Thymus (tissue), 14 donors: ENCODE measurements at places on chromosomes 4 and X. TPM values are rescaled to one million over a fixed set of nuclear protein-coding genes. Genes with fewer than 3 reads are reported as not detected.

GRCh38 chr4:63728480-63729177, 680.6 kb downstream of the TECRL start:
- no peak for DNase-seq
- H3K27ac ChIP-seq = no peak overlapping the region
- no peaks in the 10 kb centered on the region for H3K36me3 ChIP-seq
- H3K4me3 ChIP-seq = no peak overlapping the region

DNA sequence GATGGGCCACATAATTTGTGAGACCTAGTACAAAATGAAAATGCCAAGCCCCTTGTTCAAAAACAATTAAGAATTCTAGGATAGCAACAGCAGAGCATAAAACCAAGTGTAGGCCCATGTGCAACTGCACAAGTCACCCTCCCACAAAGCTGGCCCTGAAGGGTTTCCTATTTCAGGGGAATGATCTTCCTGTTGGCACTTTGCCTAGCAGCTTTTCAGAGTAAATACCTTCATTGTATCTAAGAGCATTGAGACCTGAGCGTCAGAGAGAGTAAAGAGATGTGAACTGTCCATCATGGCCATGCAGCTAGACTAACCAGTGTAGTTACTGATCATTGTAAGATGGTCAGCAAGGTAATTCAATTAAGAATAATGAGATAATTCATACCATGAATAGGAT, 113.6 kb downstream of the CNKSR2 start:
- H3K27me3 ChIP-seq = no peaks in the 10 kb centered on the region
- no peaks in the 10 kb centered on the region for H3K36me3 ChIP-seq
- no peaks in the 10 kb centered on the region for H3K4me1 ChIP-seq
- no peak overlapping the region for H3K4me3 ChIP-seq
- H3K27ac ChIP-seq = no peak overlapping the region

DNA sequence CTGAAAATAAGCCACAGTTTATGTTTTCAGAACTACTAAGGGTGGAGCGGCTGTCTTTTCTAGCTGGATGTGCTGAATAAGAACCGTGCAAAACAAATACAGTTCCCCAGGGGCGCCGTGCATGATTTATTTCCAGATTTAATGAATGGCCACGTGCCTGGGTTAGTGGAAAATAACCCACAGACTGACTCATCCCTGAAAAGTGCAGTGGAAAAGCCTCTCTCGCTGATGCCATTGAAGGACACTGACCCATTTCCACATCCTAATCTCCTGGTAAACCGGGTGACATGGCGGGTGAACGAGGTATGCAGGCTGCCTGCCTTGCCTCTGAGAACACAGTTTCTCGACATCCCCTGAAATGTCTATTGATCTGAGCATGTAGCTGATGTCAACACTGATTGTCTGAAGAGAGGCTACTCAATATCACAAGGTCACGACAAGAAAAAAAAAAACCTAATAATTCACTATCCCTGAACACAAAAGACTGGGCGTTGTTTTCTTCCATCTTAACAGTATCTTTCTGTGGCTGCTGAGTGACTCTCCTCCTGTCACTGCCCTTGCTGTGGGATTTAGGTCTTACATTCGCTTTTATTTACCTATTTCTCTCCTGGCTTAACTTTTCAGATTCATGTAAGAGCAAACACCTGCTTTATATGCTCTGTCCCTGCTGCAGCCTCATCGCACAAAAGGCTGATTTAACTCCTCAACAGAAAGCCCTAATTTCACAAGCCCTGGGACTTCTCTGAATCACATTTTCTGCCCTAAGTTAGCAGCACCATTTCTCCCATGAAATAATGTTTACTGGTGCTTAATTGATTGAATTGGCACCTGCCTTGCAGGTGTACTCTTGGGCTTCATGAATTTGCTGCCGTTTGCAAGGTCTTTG, 76.9 kb upstream of the SCOC start:
- H3K36me3 ChIP-seq = no peaks in the 10 kb centered on the region
- no peak overlapping the region for H3K27ac ChIP-seq
- no peaks in the 10 kb centered on the region for H3K27me3 ChIP-seq
- H3K4me1 ChIP-seq = peaks cover 6% of the 10 kb centered on the region
- no peak for DNase-seq
- no peak overlapping the region for H3K4me3 ChIP-seq

- no peaks in the 10 kb centered on the region for H3K36me3 ChIP-seq
- no peak overlapping the region for H3K4me3 ChIP-seq
- H3K27ac ChIP-seq = no peak overlapping the region
- no peaks in the 10 kb centered on the region for H3K4me1 ChIP-seq
- no peaks in the 10 kb centered on the region for H3K27me3 ChIP-seq
These were observed 86.1 kb downstream of the MAGEC1 start for GRCh38 chrX:141989815-141990214.

GRCh38 chr4:7444314-7444713, 9.6 kb upstream of the PSAPL1 start:
- no peaks in the 10 kb centered on the region for H3K36me3 ChIP-seq
- no peak for DNase-seq
- no peak overlapping the region for H3K27ac ChIP-seq
- H3K27me3 ChIP-seq = no peaks in the 10 kb centered on the region
- H3K4me1 ChIP-seq = no peaks in the 10 kb centered on the region

DNA sequence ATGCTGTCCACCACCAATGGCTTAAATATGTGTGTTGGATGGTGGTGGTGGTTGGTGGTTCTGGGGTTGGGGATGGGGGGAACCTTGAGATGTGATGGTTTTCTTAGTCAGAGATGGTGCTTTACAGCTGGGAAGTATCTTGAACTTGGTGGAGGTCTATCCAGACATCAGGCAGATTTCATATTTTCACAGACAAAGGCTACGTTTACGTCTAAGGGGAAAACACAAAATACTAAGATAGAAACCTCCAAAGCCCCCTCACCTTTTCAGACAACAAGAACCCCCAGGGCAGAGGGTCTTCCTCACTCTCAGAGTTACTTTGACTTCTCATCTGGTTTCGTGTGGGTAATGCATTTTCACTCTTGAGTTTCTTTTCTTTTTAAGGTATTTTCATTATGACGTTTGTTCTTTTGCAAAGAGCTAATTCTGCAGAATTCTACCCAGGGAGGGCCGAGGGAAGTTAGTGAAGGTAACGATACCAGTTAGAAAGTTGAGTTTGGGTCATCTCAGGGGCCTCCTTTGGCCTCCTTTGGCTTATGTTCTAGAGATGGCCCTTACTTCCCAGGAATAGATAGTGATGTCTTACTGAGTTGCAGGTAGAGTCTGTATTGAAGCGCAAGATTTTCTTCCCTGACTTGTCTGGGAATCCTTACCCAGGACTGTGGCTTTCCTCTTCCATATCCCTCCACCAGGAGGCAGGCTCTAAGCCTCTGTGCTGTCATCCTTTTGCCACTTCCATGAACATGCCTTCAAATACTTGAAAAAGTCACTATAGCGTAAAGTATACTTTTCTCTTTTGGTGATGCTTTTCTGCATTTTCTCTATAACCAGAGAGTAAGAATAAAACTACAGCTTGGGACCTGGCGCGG, 31.9 kb downstream of the RHOH start:
- no peak for DNase-seq
- H3K36me3 ChIP-seq = peaks cover 66% of the 10 kb centered on the region
- peaks cover 71% of the 10 kb centered on the region for H3K4me1 ChIP-seq
- no peaks in the 10 kb centered on the region for H3K27me3 ChIP-seq
- no peak overlapping the region for H3K4me3 ChIP-seq
- H3K27ac ChIP-seq = peak overlapping the region; percentile 55

GRCh38 chr4:138275963-138276621, 33.9 kb upstream of the SLC7A11 start:
- DNase-seq = no peak
- H3K27me3 ChIP-seq = no peaks in the 10 kb centered on the region
- no peaks in the 10 kb centered on the region for H3K36me3 ChIP-seq
- H3K4me3 ChIP-seq = no peak overlapping the region

DNA sequence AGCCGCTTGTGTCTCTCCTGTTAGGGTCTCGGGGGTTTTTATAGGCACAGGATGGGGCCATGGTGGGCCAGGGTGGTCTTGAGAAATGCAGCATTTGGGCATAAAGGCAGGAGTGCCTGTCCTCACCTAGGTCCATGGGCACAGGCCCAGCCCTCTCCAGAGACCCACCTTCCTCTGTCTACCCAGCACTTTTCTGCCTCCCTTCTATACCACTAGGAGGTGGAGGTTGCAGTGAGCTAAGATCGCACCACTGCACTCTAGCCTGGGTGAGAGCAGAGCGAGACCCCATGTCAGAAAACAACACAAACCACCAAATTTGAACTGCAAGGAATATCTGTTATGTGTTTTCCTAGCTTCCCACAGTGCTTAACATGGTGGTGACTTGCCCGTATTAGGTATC, 38.0 kb downstream of the MOB1B start:
- H3K27ac ChIP-seq = no peak overlapping the region
- H3K27me3 ChIP-seq = no peaks in the 10 kb centered on the region
- peaks cover 19% of the 10 kb centered on the region for H3K36me3 ChIP-seq
- peaks cover 11% of the 10 kb centered on the region for H3K4me1 ChIP-seq
- DNase-seq = no peak

GRCh38 chr4:173834151-173834550, 304.1 kb upstream of the HAND2 start:
- no peak overlapping the region for H3K27ac ChIP-seq
- no peak overlapping the region for H3K4me3 ChIP-seq
- H3K36me3 ChIP-seq = no peaks in the 10 kb centered on the region

DNA sequence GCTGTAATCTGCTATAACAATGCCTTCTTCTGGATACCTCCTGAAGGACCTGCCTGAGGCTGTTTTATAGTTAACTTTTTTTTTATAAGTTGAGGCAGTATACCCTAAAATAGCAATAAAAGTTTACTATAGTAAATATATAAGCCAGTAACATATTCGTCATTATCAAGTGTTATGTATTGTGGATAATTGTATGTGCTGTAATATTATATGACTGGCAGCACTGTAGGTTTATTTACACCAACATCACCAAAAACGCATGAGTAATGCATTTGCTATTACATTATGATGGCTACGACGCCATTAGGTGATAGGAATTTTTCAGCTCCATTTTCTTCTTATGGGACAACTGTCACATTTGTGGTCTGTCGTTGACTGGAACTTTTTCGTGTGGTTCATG, 237.2 kb upstream of the PITX2 start:
- H3K36me3 ChIP-seq = no peaks in the 10 kb centered on the region
- DNase-seq = no peak
- H3K27ac ChIP-seq = no peak overlapping the region
- H3K27me3 ChIP-seq = no peaks in the 10 kb centered on the region
- H3K4me3 ChIP-seq = no peak overlapping the region
- H3K4me1 ChIP-seq = no peaks in the 10 kb centered on the region

DNA sequence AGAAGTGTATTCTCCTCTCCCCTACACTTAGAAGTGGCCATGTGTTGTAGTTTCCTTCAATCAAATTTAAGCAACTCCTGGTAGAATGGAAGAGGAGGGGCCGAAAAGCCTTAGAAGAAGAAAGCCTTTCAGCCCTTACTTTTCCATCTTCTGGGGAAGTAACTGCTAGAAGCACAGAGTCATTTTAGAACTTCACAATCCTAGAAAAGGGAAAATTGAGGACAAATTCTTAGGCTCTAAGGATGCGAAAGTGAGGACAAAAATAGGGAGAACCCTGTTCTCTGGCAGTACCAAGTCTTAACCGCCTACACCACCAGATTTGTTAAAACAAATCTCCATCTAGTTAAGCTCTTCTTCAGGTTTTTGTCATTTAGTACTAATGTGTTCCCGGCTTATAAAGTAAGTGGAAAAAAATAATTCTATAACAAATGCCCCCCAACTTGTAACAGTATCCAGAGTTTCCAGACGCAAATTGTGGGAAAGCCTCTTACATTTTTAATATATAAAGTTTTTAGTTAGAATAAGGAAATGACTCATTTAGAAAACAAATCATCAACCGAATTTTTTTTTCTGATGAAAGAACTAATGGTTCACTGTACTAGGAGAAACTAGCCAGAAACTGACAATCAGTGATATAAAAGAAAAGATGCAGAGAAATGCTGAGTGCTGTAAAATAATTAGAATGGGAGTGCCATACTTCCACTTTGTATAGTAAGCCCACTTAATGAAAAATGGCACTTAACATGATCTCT, 76.0 kb downstream of the ARAP2 start:
- H3K27ac ChIP-seq = no peak overlapping the region
- no peaks in the 10 kb centered on the region for H3K27me3 ChIP-seq
- DNase-seq = no peak
- H3K36me3 ChIP-seq = peaks cover 12% of the 10 kb centered on the region
- no peaks in the 10 kb centered on the region for H3K4me1 ChIP-seq
- no peak overlapping the region for H3K4me3 ChIP-seq

DNA sequence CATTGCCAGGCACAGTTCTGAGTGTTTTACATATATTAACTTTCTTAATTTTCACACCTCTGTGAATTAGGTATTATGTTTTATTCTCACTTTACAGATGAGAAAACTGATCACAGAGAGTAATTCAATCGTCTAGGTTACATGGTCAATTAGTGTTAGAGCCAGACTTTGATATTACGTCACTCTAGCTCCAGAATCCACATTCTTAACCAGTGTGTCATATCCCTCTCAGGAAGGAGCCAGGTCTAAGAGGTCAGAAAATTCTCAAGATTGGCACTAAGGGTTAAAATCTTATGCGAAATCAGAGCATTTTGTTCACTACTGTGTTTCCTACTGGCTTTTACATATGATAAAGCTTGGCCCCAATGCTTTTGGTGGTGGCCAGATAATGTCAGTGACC, 7.4 kb downstream of the DMP1 start:
- no peaks in the 10 kb centered on the region for H3K27me3 ChIP-seq
- no peaks in the 10 kb centered on the region for H3K36me3 ChIP-seq
- no peak overlapping the region for H3K4me3 ChIP-seq
- H3K27ac ChIP-seq = no peak overlapping the region
- no peak for DNase-seq
- H3K4me1 ChIP-seq = no peaks in the 10 kb centered on the region

DNA sequence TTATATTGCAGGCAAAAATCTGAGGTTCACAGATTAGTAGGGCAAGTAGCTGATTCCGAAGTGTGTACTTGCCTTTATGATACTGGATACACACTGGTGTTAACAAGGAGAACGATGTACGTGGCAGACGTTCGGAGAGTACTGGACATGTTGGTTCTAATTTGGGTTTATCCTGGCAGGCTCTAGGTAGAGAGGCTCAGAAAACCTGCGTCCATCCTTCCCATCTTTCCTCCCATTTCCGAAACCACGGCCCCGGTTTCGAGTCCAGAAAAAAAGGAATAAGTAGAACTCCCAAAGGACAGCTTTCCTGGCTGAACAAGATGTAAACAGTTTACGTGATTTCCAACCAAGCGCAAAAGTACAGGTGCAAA, 351 bp upstream of the SLC30A9 start:
- H3K27me3 ChIP-seq = no peaks in the 10 kb centered on the region
- peak overlapping the region; percentile 78 for H3K4me3 ChIP-seq
- no peak for DNase-seq
- peaks cover 9% of the 10 kb centered on the region for H3K4me1 ChIP-seq
- H3K36me3 ChIP-seq = no peaks in the 10 kb centered on the region

Gene NEXMIF
- total RNA-seq = 0.05 TPM

Gene USP17L29
- not detected for total RNA-seq

Gene BEX5
- total RNA-seq = not detected

Gene POU4F2
- not detected for total RNA-seq

Gene SRPK3
- total RNA-seq = 0.61 TPM

Gene FGFBP1
- 0.52 TPM for total RNA-seq

Gene FMR1NB
- total RNA-seq = 0.05 TPM

Gene AR
- 6.0 TPM for total RNA-seq

Gene CLCN5
- total RNA-seq = 2.6 TPM

Gene AMTN
- 0.57 TPM for total RNA-seq
